ENCODE measurements at places on chromosomes 5 and 9.

DNA sequence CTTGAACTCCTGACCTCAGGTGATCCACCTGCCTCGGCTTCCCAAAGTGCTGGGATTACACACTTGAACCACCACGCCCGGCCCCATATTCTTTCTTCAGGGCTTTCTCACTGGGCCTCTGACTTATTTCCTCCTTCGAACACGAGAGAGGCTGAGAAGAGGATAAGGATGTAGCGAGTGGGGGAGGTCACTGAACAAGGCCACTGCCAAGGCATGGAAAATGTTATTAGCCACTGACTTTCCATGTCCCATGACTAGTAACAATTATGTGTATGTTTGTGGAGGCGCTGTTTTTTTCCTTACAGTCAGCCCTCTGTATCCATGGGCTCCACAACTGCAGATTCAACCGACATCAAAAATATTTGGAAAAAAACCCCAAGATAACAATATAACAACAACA lies 12.3 kb upstream of the FCHSD1 start:
- DNase-seq: no peak

- DNase-seq: no peak
Observed at GRCh38 chr9:98380065-98380681, 124.7 kb upstream of the TBC1D2 start.

- no peak for DNase-seq
Observed at GRCh38 chr5:168332042-168332441, 40.6 kb downstream of the WWC1 start.

DNA sequence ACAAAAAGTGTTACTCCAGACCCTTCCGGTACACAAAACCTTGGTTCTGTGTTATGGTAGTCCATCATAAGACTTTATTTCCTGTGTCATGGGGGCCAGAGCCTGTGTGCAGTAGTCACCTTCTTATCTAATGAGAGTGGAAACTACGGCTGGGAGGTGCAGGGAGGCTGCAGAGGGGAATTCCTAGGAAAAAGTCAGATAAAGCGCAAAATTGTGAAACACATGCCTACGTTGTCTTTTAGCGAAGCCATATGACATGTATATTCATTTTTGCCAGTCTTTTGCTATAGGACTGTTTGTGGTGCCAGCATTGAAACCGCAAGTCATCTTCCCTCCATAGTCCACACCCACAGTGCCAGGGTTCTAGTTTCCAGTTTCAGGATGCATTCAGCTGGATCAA lies 80.7 kb downstream of the PPARGC1B start:
- no peak for DNase-seq

- DNase-seq: no peak
Observed at GRCh38 chr9:78167356-78167755, 68.5 kb upstream of the CEP78 start.

DNA sequence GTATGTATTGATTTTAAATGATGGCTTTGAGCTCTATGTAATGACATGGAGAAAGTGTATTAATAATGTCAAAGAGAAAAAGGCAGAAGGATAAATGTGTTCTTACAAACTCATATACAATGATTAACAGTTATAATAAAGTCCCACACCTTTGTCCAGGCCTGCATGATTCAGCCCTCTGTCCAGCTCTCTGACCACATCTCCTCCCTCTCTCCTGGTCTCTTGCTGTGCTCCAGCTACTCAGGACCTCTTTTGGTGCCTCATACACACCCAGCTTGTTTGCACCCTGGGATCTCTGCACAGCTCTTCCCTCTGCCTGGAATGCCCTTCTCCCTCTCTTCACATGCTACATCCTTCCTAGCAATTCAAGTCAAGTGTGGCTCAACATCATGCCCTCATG lies 37.5 kb upstream of the DMRT1 start:
- DNase-seq: no peak

DNA sequence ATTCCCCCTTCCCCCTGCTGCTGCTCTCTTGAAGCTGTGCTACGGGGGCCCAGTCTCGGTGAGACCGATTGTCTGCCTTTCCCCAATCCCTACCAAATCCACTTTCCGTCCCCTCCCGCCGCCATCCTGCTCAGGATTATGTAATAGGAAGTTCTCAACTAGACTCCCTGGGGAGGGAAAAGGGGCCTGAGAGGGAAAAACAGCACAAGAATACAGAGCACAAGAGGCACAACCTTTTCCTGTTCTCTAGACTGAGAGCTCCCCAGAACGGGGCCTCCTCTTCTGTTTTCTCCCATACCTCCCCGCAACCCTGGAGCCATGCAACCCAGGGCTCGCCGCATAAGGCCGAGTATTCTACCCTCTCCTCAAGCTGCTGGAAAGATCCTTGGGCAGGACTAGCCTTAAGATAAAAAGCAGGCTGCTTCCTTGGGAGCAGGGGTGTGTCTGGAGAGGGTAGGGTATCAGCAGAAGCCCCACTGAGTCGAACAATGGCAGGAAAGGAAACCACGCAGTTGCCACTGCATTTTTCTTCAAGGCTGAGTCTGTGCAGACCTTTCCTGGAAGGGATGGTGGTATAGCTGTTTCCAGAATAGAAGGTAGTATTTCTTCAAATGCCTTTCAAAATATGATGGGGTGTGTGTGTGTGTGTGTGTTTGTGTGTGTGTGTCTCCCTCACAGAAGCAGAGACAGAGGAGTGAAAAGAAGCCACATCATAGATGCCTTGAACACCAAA lies 12.9 kb downstream of the MYORG start:
- no peak for DNase-seq

DNA sequence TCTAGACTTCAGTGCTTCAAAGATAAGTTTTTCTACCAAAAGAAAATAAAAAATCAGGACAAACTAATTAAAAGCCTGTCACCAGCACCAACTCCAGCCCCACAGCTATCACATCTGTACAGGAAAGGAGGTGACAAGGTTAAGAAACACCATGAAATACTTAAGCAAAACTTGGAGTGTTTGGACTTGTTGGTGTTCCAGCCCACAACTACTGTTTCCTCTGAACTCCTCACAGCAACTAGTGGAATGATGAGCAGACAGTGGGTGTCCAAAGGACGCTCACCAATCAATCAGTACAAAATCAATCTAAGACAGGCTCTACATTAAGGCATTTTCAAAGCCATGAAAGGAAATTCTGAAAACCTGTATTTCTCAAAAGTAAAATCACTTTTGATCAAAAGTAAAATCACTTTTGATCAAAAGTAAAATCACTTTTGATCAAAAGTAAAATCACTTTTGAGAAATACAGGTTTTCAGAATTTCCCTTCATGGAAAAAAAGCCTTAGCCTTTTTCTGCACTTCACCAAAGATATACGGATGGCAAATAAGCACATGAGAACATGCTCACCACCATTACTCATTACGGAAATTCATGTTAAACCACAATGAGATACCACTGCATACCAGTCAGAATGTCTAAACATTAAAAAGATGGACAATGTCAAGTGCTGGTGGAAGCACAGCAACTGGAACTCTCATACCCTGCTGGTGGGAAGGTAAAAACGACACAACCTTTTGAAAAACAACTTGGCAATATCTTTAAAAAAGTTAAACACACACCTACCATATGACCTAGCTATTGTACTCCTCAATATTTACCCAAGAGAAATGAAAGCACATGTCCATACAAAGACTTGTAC lies 79.7 kb downstream of the MED27 start:
- DNase-seq: no peak

DNA sequence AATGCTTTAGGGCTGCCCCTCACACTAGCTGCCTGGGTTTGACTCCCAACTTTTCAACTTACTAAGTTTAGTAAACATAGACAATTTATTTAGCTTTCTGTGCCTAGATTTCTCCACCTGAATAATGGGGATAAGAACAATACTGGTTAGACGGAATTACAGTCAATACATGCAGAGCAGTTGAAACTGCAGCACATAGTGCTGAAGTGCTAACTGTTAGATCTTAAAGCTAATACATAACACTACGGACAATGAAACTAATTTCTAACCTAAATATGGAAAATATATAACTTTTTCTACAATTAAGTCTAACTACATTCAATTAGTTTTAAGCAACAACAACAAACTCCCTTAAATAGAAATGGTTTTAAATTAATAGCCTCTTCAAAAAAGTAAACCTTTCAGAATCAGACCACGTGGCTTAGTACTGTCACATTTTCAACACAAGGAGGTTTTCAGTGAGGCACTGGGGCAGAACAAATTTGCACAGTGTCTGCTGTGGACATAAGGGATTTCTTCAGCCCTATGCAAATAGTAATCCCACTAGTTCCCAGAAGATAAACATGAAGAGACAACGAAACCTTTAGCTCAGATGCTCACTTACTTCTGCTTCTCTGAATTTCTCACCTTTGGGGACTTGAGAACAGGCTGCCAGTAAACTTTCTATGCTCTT lies 293.4 kb downstream of the EDIL3 start:
- DNase-seq: no peak

DNA sequence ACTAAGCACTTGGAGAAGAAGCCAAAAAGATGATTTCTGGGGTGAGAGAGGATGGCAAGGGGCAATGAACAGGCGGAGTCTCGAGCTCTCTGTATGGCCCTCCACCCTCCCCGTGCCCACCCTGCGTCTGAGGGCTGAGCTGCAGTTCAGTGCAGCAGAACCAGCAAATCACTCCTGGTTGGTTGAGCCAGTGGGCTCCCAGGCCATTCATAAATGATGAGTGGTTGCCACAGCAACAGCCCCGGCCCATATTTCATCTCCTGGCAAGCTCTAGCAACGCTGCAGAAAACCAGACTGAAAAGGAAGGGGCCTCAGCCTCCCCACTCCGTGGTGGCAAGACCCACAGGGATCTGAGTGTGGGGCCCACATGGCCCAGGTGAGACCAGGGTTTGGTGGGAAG lies 93.8 kb upstream of the PPP1R26 start:
- no peak for DNase-seq

Measured in cerebellum (tissue), 4 donors.